ENCODE measurements at places on chromosomes 7 and 10.
A peak's percentile ranks its signal among the peaks of the same experiment; 100 is the strongest.

DNA sequence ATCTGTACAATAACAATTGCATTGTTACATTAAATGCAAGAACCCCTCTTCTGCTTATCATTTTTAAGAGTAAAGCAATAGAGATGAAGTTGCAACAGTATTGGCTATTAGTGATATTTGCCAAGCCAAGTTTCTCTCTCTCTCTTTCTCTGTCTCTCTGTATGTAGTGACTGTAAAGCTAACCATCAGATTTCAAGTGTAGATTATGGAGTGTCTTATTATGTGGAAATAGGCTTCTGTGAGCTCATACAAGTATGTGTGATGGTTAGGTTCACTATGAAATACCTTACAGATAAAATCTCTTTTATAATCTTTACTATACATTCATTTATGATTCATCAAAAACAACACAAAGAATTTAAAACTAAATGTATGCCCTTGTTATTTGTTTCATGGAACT lies 28.6 kb upstream of the NRP1 start:
- no peak for DNase-seq

- DNase-seq: no peak
Measured at GRCh38 chr10:44853148-44853734, 57.9 kb upstream of the TMEM72 start.

- no peak for DNase-seq
Measured at GRCh38 chr10:26300001-26300400, 83.4 kb downstream of the GAD2 start.

DNA sequence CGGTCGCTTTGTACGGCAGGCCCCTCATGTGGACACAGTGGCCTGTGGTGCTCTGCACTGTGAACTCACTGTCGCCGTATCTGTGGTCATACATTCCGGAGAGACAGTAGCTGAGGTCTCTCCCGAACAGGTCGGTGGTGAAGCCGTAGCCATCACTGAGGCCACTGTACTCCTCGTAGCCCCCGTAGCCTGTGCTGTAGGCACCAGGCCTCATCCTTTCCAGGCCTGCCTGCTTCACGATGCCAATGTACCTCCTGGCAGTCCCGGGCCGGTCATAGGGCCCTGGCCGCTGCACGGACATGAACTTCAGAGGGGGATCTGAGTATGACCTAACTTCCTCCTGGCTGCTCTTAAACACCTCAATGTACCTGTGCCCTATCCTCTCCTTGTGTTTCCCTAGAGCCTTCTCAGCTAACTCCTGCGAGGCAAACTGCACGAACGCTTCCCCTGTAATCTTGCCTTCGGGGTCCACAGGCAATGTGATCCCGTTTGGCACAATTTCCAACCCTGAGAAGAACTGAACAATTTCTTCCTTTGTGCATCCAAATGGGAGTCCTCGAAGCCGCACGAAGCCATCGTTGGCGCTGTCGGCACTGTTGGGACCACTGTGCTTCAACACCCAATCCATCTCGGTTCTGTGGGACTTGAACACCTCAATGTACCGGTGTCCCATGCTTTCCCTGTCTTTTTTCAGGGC lies 15.7 kb downstream of the FXYD4 start:
- DNase-seq: no peak

DNA sequence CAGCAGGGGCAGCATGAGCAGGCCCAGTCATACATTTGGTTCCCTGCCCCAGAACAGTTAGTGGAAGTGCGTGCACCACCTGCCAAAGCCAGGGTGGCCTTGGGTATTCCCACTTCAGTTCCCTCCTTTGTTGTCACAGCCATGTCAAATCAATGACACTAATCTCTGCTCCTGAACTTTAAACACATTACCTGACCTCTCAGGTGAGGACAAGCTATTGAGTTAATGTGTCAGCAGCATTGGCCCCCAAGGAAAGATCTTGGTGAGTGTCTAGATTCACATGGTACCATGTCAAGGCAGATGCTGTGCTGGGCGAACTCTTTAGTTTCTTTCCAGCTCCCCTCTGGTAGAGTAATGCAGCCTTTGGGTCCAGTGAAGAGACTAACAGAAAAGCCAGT lies 2.1 kb downstream of the CYP3A5 start:
- DNase-seq: no peak

DNA sequence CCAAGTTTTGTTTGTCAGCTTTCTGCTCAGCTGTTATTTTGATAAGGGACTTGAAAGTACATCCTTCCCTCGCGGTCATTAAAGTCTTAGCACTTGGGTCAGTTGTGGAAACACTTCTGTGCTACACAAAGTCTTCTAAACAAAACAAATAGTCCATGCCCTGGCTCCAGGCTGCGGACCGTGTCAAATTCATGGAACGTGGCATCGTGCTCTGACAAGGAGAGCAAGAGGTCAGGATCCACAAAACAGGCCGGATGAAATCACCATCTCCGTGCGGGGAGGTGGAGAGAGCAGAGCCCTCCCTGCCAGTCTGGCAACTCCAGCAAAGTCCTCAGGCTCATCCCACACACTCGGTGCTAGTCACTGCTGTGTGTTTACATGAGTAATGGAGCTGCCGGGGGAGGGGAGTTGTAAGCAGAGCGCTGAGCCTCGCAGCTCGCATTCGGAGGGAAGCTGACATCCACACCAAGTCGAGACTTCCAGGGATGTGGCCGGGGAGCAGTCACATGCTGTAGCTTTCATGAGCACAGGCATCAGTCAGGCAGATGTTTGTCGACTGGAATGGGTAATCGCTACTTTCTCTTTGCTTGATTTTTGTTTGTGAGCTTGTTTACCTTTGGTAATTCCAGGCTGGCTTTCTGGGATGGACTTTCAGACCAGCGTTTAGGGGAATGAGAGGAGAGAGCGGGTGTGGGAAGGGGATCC lies 147.6 kb downstream of the ARID5B start:
- DNase-seq: no peak

- no peak for DNase-seq
Measured at GRCh38 chr7:81256991-81257390, 338.1 kb upstream of the SEMA3C start.

DNA sequence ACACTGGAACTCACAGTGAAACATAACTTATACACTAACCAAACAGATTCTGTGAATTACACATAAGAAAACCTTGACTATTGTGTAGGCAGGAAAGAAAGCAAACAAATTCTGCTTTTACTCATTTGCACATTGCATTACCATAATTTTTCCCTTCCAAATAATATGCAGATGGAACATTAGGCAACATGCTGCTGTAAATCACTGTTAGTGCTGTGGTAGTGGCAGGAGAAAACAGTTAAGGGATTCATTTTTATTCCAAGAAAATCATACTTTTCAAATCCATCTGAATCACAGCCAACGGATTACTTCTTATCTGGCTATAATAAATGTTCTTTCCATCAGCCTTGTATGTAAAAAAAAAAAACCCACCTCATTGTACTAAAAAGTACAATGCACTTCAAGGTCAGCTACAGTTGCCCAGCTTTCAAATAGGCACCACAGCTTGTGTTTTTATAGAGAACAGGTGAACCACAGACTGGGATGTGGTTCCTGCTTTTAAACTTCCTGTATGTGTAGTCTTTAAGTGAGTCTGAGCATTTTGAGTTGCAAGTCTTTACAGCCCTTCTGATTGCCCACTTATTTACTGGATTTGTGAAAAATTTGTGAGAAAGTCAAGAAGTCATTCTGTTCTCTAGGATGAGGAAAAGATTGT lies 590.0 kb upstream of the SEMA3D start:
- no peak for DNase-seq

- no peak for DNase-seq
Measured at GRCh38 chr10:69506487-69506833, 55.2 kb downstream of the TSPAN15 start.

- no peak for DNase-seq
Measured at GRCh38 chr7:151867912-151868311, 9.0 kb downstream of the PRKAG2 start.

DNA sequence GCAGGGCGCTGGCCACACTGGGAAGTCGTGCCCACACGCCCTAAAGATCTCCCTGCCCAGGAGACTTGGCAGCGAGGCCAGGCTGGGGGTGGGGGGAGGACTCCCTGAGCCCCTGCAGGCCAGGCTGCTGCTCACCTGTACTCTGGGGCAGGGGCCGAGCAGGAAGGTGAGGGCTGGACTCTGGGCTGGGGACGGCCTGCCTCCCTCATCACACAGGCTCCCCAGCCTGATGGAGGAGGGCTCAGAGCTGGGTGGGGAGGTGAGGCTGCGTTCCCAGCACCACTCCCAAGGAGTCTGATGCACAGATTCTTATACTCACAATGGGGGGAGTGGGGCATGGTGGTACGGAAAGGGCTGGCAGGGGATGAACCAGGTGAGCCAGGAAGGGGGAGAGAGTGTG lies 71.2 kb downstream of the ELFN1 start:
- no peak for DNase-seq

DNA sequence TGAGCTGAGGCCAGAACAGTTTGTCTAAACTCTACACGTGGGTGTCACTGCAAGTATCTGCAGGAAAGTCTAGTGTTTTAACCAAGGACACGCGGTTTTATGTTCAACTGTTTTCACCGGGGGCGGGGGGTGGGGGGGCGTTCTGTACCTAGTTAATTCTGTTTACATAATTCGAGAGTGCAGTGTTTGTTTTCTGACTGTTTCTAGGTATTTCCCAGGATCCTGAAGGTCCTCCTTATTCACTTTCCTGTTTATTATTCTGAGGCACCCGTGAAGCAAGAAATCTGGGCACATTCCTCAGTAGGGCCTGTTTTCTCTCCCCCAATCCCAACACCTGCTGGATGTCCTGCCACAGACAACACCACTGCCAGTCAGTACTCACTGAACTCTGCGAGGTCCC lies 7.6 kb downstream of the LOXL4 start:
- DNase-seq: no peak

DNA sequence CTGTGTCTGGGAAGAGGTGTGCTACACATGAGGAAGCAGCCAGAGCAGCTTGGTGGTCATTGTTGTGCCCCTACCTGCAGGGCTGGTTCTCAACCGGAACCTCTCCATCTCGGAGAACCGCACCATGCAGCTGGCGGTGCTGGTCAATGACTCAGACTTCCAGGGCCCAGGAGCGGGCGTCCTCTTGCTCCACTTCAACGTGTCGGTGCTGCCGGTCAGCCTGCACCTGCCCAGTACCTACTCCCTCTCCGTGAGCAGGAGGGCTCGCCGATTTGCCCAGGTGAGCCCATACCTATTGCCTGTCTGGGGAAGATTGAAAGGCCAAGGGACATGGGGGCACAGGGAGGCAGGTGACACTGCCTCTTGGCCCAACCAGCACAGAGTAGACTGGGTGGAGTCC lies 29.3 kb upstream of the CSGALNACT2 start:
- no peak for DNase-seq

DNA sequence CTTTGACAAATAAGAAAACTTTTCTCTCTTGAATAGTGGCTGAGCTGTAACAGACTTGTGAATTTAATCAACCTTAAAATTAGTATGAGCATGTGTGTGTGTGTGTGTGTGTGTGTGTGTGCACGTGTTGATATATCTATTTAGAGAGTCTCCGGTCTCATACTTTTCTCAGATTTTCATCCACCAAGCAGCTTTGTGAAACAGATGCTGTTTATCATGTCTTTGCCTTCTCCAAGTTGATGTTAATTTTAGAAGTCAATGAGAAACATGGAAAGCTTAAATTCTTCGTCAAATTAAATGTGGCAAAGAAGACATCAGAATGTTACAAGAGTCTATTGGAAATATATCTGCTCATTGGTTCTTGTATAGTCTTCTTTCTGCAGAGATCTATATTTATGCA lies 839.2 kb upstream of the CELF2 start:
- no peak for DNase-seq

GRCh38 chr10:47261121-47261520 lies 38.9 kb upstream of the GDF10 start:
- DNase-seq: no peak

DNA sequence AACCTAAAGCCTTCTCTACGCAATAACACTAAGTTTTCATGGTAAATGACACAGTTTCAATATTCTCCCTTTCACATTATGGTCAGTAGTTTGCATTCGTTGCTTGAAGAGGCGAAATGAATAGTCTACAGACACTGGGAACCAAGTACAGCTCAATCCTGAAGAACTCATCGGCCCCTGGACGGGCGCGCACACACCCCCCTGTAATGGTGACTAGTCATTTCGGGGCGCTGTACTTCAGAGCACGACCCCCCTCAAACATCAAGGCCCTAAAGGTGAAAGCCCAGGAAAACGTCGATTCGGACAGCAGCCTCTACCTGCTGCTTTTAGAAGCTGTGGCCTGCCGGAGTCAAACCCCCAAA lies 1.0 kb downstream of the NT5C2 start:
- DNase-seq: no peak

DNA sequence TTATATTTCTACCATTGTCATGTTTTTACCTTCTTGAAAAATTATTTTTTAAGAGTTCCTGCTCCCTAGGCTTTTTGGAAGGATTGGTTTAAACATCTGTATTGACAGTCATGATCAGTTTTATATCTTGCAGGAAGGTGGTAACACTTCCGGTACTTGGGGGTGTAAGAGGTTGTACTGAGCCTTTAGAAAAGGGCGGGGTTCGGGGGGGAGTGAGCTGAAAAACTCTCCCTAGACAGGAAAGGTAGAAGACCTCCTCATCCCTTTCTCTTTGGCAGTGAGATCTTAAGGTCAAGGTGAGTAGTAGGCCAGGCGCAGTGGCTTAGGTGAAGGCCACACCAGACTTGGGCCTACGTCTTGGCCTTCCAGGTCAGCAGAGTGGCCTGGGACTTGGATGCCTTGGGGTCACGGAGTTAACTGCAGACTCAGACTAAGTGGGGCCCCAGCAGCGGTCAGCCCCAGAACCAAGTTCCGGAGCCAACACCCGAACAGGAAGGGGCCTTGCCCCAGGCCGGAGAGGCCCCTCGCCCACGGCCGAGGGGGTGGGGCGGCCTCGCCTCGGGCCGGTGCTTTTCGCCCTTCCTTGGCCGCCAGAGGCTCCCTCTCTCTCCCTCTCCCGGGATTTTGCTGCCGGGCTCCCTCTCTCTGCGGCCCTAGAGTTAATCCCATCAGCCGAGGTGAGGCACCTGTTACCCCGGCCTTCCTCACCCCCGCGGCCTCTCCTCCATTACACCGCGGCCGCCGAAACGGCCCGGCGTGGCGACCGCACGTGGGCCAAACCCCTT lies at the start of gene PPP1R9A:
PPP1R9A (plus strand) TSS at position 569 of the 785 bp plus-strand sequence. CDS start 2,520 bp downstream, outside the sequence.
- peak; percentile 35 for DNase-seq

- DNase-seq: no peak
Measured at GRCh38 chr7:44958645-44959344, 20.0 kb downstream of the MYO1G start.

- DNase-seq: no peak
Measured at GRCh38 chr10:18608596-18608995, 42.8 kb downstream of the NSUN6 start.

DNA sequence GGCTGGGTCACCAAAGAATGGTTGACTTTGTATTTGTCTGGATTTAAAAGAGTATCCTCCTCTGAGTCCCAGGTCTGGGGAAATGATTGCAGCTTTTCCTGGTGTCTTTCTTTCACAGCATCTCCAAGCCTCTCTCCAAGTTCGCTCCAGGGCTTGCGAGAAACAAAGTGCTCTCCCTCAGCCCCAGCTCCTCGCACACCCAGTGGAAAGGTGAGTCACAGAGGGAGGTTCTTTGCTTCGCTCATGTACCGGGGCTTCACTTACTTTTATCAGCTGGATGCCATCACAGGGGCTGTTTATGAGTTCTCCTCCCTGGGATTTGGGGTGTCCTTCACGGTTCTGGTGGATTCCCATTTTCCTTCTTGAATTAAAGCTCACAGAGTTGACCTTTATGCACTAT lies 252.2 kb upstream of the PLPP4 start:
- DNase-seq: no peak

GRCh38 chr10:124106241-124106879 lies 13.0 kb upstream of the CHST15 start:
- DNase-seq: no peak

GRCh38 chr10:73261362-73261995 lies 9.0 kb upstream of the MRPS16 start:
- no peak for DNase-seq

GRCh38 chr10:112775892-112776674 lies 174.0 kb upstream of the TCF7L2 start:
- peak; percentile 73 for DNase-seq

- DNase-seq: peak; percentile 48
Measured at GRCh38 chr10:75746356-75746755, 314.9 kb downstream of the LRMDA start.
